Placental pericyte (primary cell): ENCODE measurements at places on chromosomes 16 and 17. TPM values are rescaled to one million over a fixed set of nuclear protein-coding genes. Genes with fewer than 3 reads are reported as not detected.

AFMID gene
- 20.5 and 29.1 TPM in 2 replicates for total RNA-seq

CDT1 gene
- total RNA-seq, result 3.5 and 26.5 TPM in 2 replicates

CLEC16A gene
- total RNA-seq, result 27.1 and 30.4 TPM in 2 replicates

TBC1D3B gene
- 0.29 and 1.8 TPM in 2 replicates for total RNA-seq

ABHD15 gene
- 6.7 and 7.7 TPM in 2 replicates for total RNA-seq

TP53TG3E gene
- not detected in 2 replicates for total RNA-seq

ABCA10 gene
- 1.7 and 2.2 TPM in 2 replicates for total RNA-seq

GNAO1 gene
- total RNA-seq, result 0.22 and 0.29 TPM in 2 replicates

SLC16A13 gene
- 1.1 and 2.8 TPM in 2 replicates for total RNA-seq

CTRL gene
- total RNA-seq, result 0.29 and 2.0 TPM in 2 replicates

SRL gene
- total RNA-seq, result not detected in 2 replicates

CTRB2 gene
- total RNA-seq, result not detected in 2 replicates

TBC1D3H gene
- not detected in 2 replicates for total RNA-seq

VASN gene
- total RNA-seq, result 142 and 358 TPM in 2 replicates

SLC5A10 gene
- not detected in 2 replicates for total RNA-seq

PLA2G10 gene
- not detected in 2 replicates for total RNA-seq

SGCA gene
- total RNA-seq, result 2.0 and 5.5 TPM in 2 replicates

NKD1 gene
- total RNA-seq, result 0.14 TPM in 1 of 2 replicates, not detected in the other
